ENCODE measurements at places on chromosomes 7 and 10.

DNA sequence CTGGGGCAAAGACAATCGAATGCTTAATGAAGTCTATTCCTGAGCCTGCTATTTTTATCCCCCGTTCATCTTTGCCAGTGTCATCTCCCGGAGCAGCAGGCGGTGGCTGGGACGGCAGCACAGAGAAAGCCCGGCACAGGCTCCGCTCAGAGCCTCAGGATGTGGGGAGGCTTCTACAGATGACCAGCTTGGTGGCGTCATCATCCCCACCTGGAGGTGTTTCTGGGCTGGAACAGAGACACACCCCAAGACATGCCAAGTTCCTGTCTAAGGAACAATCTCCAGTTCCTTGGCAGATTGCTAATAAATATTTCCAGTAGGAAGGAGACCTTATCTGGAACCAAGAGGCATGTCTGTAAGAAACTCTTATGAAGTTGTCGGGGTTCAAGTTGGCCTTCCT is 552.4 kb upstream of the MGMT start:
- DNase-seq: no peak

- DNase-seq: no peak
Measured at GRCh38 chr10:86362586-86363183, 3.9 kb downstream of the GRID1 start.

- DNase-seq: no peak
Measured at GRCh38 chr7:133940368-133940767, 186.8 kb upstream of the LRGUK start.

DNA sequence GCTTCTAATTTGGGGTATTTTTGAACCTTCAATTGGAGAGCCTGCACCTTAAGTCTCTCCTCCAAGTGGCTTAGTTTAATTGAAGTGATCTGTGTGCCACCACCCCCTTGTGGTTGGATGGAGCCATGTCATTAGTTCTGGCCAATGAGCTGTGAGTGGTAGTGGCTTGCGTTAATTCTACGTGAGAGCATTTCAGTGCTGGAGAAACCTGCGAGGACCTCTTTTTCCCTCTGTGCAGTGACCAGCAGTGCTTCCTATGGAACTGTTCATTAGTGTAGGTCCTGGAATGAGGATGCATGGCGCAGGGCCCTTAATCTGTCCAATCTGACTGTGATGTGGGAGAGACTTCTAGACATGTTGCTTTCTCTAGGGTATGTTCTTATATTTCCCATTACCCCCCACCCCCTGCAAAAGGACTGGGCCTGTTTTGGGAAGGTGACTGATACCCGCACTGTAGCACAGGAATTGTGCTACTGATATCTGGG is 3.8 kb downstream of the HILPDA start:
- no peak for DNase-seq

DNA sequence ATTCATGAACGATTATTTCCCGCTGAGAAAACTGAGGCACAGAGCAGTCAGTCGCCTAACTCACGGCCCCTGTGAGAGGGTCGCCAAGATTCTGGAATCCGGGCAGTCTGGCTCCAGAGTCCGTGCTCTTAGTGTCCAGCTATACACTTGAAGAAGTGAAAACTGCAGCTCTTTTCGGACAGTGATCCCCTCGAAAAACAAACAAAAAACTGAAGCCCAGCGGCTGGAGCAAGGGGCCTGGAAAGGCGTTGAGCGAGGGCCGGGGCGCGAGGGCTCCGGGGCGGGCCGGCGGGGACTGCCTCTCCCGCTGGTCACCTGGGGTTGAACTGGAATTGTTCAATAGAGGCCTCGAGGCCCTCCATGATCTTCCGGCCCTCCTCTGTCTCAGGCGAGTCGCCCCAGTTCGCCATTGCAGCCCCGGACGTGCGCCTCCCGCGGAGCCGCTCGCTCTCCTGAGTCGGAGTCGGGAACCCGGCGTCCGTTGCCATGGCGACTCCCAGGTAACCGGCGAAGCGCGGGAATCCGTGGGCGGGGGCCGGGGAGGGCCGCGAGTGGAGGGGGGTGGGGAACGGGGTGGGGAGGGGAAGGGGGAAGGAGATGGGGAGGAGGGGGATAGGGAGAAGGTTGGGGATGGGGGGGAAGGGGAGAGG is 881 bp downstream of the C10orf67 start:
- DNase-seq: no peak

- no peak for DNase-seq
Measured at GRCh38 chr10:87740254-87740655, 77.8 kb downstream of the ATAD1 start.

DNA sequence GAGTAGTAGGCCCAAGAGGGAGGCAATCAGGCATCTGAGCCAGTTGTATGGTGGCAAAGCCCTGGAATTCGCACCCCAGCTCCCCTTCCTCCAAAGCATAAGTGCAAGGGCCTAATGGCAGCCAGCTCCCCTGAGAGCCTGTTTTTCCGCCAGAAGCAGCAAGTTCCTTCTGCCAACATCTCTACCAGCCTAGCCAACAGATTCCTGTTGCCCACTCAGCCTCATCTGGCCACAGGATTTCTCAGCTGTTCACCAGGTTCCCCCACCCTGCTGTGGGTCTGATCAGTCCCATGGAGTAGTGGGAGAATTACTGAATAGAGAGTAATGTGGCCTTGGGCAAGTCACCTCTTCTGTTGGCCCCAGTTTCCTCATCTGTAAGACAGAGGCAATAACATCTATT is 186.2 kb upstream of the PDE1C start:
- DNase-seq: no peak

DNA sequence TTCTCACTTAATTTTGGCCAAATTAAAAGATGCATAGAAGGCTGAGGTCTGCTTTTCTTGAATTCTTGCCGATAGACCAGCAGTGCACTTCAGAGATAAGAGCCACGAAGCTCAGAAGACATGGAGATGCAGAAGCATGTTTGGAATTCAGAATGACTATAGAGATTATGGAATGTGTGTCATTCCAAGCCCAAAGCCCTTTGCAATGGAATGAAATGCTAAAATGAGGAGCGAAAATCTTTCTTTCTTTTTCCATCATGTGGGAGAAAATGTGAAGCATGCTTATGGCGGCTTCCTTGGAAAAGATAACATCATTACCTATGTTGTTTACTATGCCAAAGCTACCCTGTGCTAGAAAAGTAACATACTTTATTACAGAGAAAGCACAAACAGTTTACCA is 257.0 kb upstream of the RNF32 start:
- DNase-seq: no peak

- no peak for DNase-seq
Measured at GRCh38 chr7:124840435-124840834, 74.8 kb upstream of the GPR37 start.

DNA sequence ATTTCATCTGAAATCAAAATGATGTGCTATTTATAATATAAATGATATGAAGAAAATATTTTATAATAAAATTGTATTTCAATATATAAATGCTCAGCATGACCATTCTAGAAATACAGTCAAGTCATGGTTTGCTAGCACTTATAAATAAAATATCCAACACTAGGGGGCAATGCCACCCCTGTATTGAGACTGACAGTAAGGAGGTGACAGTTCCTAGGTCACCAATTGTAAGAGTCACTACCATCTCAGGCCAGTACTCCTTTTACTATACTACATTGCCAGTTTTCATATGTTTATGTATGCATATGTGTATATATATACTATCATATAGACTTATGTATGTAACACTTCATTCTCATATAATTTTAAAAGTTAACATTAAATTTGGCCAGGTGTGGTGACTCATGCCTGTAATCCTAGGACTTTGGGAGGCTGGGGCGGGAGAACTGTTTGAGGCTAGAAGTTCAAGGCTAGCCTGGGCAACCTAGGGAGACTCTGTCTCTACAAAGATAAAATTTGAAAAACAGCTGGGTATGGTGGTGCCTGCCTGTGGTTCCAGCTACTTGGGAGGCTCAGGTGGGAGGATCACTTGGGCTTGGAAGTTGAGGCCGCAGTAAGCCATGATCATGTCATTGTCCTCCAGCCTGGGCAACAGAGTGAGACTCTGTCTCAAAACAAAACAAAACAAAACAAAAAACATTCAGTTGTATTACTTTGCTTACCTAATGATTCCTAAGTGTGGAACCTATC is 2.4 kb upstream of the CNOT4 start:
- DNase-seq: no peak

GRCh38 chr10:112421731-112422130 is 25.0 kb downstream of the ZDHHC6 start:
- no peak for DNase-seq

DNA sequence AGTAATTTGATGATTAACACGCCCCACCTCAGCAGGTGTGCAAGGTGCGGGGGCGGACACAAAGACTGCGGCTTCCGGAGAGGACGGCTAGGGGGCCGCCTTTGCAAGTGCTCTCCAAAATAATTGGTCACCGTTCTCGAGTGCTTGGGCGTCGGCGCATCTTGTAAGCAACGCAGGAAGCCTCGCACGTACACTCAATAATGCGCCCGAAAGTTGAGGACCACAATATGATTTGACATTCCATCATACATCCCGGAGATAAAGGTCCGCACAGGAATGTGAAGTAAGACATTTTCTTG is 114.7 kb downstream of the EBF3 start:
- DNase-seq: no peak

- no peak for DNase-seq
Measured at GRCh38 chr7:41886262-41886900, 183.5 kb upstream of the INHBA start.

DNA sequence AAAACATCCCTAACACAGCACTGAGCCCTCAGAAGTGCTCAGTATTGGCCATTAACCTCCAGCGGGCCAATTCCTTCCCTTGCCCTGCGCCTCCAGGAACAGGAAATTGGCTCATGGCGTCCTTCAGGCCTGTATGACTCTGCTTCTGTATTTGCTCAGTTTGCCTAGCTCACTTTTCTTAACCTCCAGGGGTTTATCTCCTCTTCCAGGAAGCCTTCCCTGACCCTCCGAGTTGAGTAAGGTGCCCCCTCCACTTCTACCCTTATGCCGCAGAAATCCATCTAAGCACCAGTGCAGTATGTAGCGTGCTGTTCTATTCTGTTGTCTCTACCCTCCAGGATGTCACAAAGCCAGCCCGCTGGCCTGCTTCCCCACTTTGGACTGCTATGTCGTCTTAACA is 1.1 kb upstream of the SFXN4 start:
- no peak for DNase-seq

- DNase-seq: no peak
Measured at GRCh38 chr10:16835228-16835627, 18.0 kb upstream of the RSU1 start.

DNA sequence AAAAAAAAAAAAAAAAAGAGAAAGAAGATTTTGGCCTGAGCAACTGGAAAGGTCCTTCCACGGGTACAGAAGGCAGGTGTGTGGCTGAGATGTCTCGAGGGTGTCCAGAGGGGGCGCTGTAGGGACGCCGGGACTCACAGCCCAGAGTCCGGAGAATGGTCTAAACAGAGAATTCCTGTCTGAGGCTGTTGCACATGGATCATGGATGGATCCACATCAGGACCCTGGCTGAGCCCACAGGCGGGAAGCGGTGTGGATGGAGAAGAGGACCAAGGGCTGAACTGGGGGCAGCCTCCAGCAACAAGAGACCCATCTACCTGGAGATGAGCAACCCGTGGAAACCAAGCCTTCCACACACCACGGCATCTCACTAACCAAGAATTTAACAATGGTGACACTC is 55.0 kb downstream of the PKD1L1 start:
- no peak for DNase-seq

DNA sequence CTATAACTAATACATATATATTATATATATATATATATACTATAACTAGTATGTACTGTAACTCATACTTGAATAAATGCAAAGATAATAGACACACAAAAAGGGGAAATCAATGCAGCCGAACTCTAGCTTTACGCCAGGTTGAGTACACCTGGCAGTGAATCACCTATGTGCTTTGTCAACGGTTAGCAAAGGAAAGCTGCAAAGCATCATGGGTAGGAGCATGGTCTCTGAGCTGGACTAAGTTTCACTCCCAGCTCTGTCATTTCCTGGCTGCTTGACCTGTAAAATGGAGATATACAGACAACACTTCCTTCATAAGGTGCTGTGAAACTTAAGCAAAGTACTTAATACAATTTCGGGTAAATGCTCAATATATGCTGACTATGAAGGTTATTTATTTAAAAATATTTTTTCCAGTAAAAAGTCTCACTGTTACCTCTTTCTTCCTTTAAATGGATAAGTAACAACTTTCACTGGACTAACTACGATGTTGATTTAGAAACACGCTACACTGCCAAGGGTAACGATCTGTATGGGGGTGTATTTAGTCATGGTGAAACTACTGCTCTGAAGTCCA is 61.7 kb upstream of the ITGA8 start:
- no peak for DNase-seq
